ENCODE measurements at places on chromosomes 3 and 15. TPM values are rescaled to one million over a fixed set of nuclear protein-coding genes. Genes with fewer than 3 reads are reported as not detected.

- no peak for DNase-seq
- H3K27me3 ChIP-seq, result no peaks in the 10 kb centered on the region
- no peak overlapping the region for H3K27ac ChIP-seq
- H3K36me3 ChIP-seq, result no peaks in the 10 kb centered on the region
- no peak overlapping the region for H3K4me3 ChIP-seq
These were observed 403.2 kb downstream of the ZIC1 start for GRCh38 chr3:147812186-147812911.

DNA sequence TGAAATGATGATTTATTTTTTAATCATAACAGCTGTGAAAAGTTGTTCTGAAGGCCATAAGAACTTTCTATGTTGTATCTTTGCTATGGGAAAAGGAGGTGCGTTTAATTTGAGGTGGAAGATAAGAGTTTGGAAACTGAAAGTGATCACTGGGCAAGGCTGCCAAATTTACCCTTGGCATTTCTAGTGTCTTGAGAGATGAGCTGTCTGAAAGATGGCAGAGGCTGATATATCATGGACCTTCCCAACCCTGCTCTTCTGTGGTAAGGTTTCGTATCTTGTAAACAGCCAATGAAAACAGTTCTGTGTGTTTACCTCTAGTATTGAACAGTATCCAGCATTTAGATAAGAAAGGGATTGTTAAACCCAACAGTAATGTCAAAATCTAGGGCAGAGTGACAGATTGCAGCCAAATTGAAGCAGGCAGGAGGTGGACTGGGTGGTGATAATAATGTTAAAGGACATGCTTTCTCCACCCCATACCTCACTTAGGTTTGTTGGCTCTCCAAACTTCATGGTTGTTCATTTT lies 15.8 kb upstream of the NFKBIZ start:
- H3K4me1 ChIP-seq, result peaks cover 6% of the 10 kb centered on the region
- H3K27ac ChIP-seq, result no peak overlapping the region
- DNase-seq, result no peak
- no peaks in the 10 kb centered on the region for H3K36me3 ChIP-seq

- no peaks in the 10 kb centered on the region for H3K27me3 ChIP-seq
- H3K4me1 ChIP-seq, result no peaks in the 10 kb centered on the region
- no peak overlapping the region for H3K27ac ChIP-seq
- H3K4me3 ChIP-seq, result no peak overlapping the region
These were observed 127.0 kb downstream of the PLOD2 start for GRCh38 chr3:146033950-146034349.

- peaks cover 9% of the 10 kb centered on the region for H3K4me1 ChIP-seq
- no peaks in the 10 kb centered on the region for H3K27me3 ChIP-seq
- no peak overlapping the region for H3K4me3 ChIP-seq
- no peak overlapping the region for H3K27ac ChIP-seq
- no peaks in the 10 kb centered on the region for H3K36me3 ChIP-seq
These were observed 145.0 kb downstream of the CMSS1 start for GRCh38 chr3:99962703-99963102.

- no peak overlapping the region for H3K27ac ChIP-seq
- H3K27me3 ChIP-seq, result peaks cover 72% of the 10 kb centered on the region
- peaks cover 7% of the 10 kb centered on the region for H3K4me1 ChIP-seq
- DNase-seq, result no peak
- no peaks in the 10 kb centered on the region for H3K36me3 ChIP-seq
These were observed 112.5 kb downstream of the FOXB1 start for GRCh38 chr15:60116456-60117089.

GRCh38 chr3:129005526-129006303 lies 4.6 kb downstream of the EFCC1 start:
- H3K27ac ChIP-seq, result no peak overlapping the region
- peaks cover 80% of the 10 kb centered on the region for H3K27me3 ChIP-seq
- no peak overlapping the region for H3K4me3 ChIP-seq
- H3K36me3 ChIP-seq, result no peaks in the 10 kb centered on the region
- no peak for DNase-seq
- no peaks in the 10 kb centered on the region for H3K4me1 ChIP-seq

GRCh38 chr15:53193149-53193548 lies 403.0 kb upstream of the ONECUT1 start:
- no peaks in the 10 kb centered on the region for H3K36me3 ChIP-seq
- H3K27ac ChIP-seq, result no peak overlapping the region
- H3K27me3 ChIP-seq, result peaks cover 10% of the 10 kb centered on the region

GRCh38 chr3:161946443-161946960 lies 449.9 kb downstream of the OTOL1 start:
- no peaks in the 10 kb centered on the region for H3K36me3 ChIP-seq
- no peak overlapping the region for H3K27ac ChIP-seq
- DNase-seq, result no peak
- H3K4me3 ChIP-seq, result no peak overlapping the region
- no peaks in the 10 kb centered on the region for H3K27me3 ChIP-seq
- H3K4me1 ChIP-seq, result no peaks in the 10 kb centered on the region

DNA sequence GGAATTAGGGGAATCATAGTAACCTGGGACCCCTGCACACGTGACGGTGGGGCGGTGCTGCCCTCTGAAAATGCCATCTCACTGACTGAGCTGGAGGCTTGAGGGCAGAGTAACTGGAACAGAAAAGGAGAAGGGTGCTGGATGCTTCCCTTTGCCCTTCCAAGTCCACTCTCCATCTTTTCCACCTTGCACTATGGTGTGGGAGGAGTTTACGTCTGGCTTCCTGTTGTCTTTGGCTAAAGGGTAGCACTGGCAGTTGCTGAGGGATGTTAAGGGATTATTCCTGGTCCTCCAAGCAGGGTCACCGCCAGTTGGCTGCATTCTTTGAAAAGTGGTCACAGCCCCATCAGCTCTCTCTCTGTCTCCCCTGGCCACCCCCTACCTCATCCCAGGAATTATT lies 129.4 kb upstream of the SNTN start:
- no peaks in the 10 kb centered on the region for H3K36me3 ChIP-seq
- peak; percentile 73 for DNase-seq
- H3K27ac ChIP-seq, result no peak overlapping the region
- peaks cover 10% of the 10 kb centered on the region for H3K4me1 ChIP-seq
- no peak overlapping the region for H3K4me3 ChIP-seq

- peaks cover 24% of the 10 kb centered on the region for H3K36me3 ChIP-seq
- H3K4me3 ChIP-seq, result peak overlapping the region; percentile 88
- peaks cover 6% of the 10 kb centered on the region for H3K27me3 ChIP-seq
- no peak for DNase-seq
These were observed 1.5 kb downstream of the WHAMM start for GRCh38 chr15:82810890-82811426.

GRCh38 chr3:59978979-59979378 lies 929.2 kb upstream of the CFAP20DC start:
- DNase-seq, result no peak
- H3K36me3 ChIP-seq, result no peaks in the 10 kb centered on the region
- no peaks in the 10 kb centered on the region for H3K4me1 ChIP-seq
- no peak overlapping the region for H3K4me3 ChIP-seq

GRCh38 chr3:11606865-11607440 lies 36.8 kb downstream of the VGLL4 start:
- no peak for DNase-seq
- no peak overlapping the region for H3K4me3 ChIP-seq
- peaks cover 7% of the 10 kb centered on the region for H3K36me3 ChIP-seq

DNA sequence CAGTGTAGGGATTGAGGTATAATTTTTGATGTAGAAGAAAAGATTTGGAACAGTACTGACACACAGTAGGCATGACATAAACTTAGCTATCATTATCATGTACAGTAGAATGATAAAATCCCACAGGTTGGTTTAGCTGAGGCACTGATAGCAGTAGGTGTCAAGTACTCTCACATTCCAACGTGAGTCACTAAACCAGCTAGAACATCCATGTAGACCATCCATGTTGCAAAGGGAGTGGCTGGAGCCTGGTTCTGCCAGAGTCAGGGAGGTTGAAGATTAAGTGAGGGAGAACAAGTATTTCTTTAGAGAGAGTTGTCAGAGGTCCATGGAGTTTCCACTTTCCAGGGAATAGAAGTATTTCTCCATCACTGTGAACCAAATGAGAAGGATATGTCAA lies 157.2 kb upstream of the TMEM108 start:
- no peak overlapping the region for H3K27ac ChIP-seq
- no peak overlapping the region for H3K4me3 ChIP-seq
- DNase-seq, result no peak
- H3K27me3 ChIP-seq, result no peaks in the 10 kb centered on the region
- no peaks in the 10 kb centered on the region for H3K36me3 ChIP-seq

- no peaks in the 10 kb centered on the region for H3K27me3 ChIP-seq
- H3K27ac ChIP-seq, result peak overlapping the region; percentile 95
- H3K36me3 ChIP-seq, result no peaks in the 10 kb centered on the region
- DNase-seq, result no peak
- H3K4me1 ChIP-seq, result no peaks in the 10 kb centered on the region
These were observed 1.8 kb downstream of the DIPK2A start for GRCh38 chr3:143973259-143974021.

DNA sequence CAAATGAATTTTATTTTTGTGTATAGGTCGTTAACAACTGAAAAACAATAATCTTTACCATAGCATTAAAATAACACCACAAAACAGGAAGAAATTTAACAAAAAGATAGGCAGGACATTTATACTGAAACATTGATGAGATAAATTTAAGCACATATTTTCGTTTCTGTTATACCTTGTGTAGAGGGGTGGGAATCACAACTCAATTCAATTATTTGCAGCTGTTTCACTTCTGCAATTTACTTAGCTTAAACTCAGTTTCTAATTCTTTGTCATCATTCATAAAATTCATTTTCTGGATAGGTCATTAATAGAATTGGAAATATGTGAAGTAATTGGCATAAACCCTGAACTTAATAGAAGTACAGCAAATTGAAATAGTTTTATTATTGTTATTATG lies 42.3 kb downstream of the TP63 start:
- no peaks in the 10 kb centered on the region for H3K4me1 ChIP-seq
- no peaks in the 10 kb centered on the region for H3K36me3 ChIP-seq
- DNase-seq, result no peak
- H3K4me3 ChIP-seq, result no peak overlapping the region
- no peak overlapping the region for H3K27ac ChIP-seq

GRCh38 chr3:36457667-36458066 lies 77.4 kb downstream of the STAC start:
- no peak for DNase-seq
- H3K27ac ChIP-seq, result no peak overlapping the region
- no peaks in the 10 kb centered on the region for H3K36me3 ChIP-seq
- no peaks in the 10 kb centered on the region for H3K27me3 ChIP-seq

DNA sequence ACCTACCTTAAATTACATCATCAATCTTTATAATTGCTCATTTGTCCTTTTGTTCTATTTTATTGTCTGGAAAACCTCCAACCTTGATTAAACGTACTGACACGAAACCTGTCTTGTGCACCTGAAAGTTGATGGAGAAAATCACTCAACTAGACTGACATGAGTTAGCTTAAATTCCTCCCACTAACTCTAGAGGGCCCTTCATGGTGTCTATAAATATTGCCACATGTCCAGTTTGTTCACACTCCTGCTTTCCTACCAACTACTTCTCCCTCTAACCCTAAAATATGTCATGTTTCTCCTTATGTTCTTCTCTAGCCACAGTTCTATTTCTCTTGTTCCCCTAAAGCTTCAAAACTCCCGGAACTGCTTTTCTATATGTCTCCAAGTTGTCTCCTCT lies 59.8 kb upstream of the SGO1 start:
- no peak overlapping the region for H3K27ac ChIP-seq
- no peak overlapping the region for H3K4me3 ChIP-seq
- DNase-seq, result no peak
- no peaks in the 10 kb centered on the region for H3K4me1 ChIP-seq
- H3K36me3 ChIP-seq, result no peaks in the 10 kb centered on the region
- no peaks in the 10 kb centered on the region for H3K27me3 ChIP-seq

GRCh38 chr3:129746629-129747028 lies 140.2 kb upstream of the PLXND1 start:
- H3K27me3 ChIP-seq, result no peaks in the 10 kb centered on the region
- H3K4me3 ChIP-seq, result no peak overlapping the region
- no peaks in the 10 kb centered on the region for H3K36me3 ChIP-seq

DNA sequence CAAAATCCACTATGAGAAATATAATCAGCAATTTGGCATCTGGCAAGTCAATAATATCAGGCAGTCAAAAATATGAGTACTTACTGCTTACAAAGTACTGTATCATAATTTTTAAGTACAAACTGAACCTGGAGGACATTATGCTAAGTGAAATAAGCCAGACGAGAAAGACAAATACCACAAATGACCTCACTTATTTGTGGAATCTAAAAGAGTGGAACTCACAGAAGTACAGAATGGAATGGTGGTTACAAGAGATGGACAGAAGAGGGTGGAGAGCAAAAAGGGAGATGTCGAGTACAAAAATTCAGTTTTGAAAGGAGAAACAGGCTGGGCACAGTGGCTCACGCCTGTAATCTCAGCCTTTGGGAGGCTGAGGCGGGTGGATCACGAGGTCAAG lies 12.4 kb downstream of the PCYT1A start:
- H3K4me3 ChIP-seq, result no peak overlapping the region
- DNase-seq, result no peak
- peaks cover 30% of the 10 kb centered on the region for H3K36me3 ChIP-seq
- H3K27me3 ChIP-seq, result no peaks in the 10 kb centered on the region
- no peaks in the 10 kb centered on the region for H3K4me1 ChIP-seq

DNA sequence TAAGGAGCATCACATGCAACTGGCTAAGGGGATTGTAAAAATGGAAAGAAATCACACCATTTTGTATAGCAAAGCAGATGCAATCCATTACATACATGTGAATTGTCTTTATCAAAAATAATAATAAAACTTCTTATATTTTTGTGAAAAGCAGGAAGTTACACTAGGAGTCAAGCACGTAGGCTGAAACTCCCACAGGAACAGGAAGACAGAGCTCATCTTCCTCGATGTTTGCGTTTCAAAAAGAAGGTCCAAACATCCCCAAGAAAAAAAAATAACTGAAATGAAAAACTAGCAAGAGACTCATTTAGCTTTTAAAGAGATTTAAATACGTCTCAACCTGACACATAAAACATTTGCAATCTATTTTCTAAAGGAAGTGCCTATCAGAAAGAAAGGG lies 106.6 kb downstream of the TGFBR2 start:
- H3K36me3 ChIP-seq, result no peaks in the 10 kb centered on the region
- no peak for DNase-seq
- no peak overlapping the region for H3K27ac ChIP-seq
- no peak overlapping the region for H3K4me3 ChIP-seq
- no peaks in the 10 kb centered on the region for H3K4me1 ChIP-seq

The MCF2L2 gene
- 205 TPM for total RNA-seq

The SYNPR gene
- total RNA-seq, result 0.18 TPM

The MUSTN1 gene
- total RNA-seq, result 1.1 TPM

The ANKRD34C gene
- not detected for total RNA-seq

The MOBP gene
- 0.92 TPM for total RNA-seq

The ST6GAL1 gene
- total RNA-seq, result 88.7 TPM

The CTXND1 gene
- total RNA-seq, result not detected

Measured in endodermal cell (in vitro differentiated cells).